ENCODE measurements at places on chromosomes 12 and 14. TPM values are rescaled to one million over a fixed set of nuclear protein-coding genes. Genes with fewer than 3 reads are reported as not detected.
A peak's percentile ranks its signal among the peaks of the same experiment; 100 is the strongest.

DNA sequence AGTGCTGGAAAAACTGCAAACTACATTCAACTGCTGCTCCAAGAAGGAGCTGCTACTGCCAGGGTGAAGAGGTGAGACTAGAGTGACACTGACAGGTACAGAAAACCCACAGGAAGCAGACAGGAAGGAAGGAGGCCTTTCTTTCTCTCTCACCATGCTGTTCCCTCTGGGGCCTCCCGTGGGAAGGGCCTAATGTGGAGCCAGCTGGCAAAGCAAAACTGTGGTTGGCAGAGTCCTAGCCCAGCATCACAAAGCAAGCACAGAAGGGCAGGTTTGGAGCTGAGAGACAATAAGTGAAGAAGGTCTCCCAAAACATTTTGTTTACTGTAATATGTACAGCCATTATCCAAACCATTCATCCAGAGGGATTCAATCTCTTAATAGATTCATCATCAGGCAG lies 122.5 kb upstream of the MAX start:
- DNase-seq: no peak

DNA sequence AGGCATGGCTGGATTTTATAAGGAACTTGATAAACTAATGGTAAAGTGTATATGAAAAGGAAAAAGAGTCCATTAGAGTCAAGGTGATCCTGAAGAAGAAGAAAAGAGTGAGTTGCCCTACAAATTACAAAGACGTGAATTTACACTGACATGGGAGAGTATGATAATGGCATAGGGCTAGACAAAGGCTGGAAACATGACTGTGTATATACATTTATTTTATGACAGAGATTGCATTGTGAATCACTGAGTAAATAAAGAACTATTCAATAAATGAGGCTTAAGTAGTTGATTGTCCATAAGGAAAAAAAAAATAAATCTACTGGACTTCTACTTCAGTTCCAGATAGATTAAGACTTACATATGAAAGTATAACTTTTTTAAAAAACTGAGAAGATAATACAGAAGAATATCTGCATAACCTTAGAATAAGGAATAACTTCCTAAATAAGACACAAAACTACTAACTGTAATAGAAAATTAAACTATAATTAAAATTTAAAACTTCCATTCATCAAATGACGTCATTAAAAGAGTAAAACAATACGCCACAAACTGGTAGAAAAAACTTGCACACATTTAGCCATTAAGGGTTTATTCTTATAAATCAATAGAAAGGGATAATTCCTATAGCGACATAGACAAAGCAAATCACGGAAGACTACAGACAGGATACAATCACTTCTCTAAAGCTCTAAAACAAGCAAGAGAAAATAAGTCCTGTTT lies 278.5 kb downstream of the NOVA1 start:
- DNase-seq: no peak

- no peak for DNase-seq
These were observed 58.7 kb downstream of the KTN1 start for GRCh38 chr14:55638665-55639064.

DNA sequence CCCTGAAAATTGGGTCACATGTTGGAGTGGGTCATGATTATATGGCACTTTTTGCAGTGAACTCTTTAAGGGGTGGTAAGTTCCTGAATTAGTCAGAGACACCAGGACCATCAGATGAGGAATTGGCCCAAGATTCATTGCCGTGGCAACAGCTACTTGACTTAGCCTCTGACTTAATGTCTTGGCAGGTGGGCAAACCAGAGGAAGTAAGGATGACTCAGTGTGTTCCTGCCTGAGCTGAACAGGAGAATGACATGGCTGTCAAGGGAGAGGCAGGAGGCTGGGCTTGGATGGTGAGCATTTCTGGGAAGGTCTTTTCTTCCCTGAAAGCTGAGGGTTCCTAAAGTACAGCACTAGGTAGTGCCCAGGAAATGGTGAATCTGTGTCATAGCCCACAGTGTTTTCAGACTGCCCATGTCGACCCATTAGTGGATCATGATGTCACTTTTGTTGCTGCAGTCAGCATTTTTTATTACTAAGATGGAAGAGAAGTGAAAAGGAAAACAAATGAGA lies 170.1 kb upstream of the PWP1 start:
- DNase-seq: no peak

DNA sequence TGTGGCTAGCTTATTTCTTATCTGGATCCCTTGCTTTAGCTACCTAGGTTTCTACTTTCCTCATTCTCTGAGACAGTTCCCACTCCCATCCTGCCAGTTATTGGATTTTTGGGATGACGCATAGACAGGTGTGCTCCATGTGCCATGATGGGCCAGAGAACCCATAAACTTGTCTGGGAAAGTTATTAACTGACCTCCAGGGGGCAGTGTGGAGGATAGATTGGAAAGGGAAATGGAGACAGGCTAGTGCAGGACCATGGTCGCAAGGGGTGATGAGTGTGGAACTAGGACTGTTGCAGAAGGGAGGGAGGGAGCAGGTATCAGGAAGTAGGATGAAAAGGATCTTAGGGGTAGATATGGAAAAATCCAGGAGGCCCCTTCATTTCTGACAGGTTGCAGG lies 80.3 kb downstream of the ESRRB start:
- DNase-seq: no peak

DNA sequence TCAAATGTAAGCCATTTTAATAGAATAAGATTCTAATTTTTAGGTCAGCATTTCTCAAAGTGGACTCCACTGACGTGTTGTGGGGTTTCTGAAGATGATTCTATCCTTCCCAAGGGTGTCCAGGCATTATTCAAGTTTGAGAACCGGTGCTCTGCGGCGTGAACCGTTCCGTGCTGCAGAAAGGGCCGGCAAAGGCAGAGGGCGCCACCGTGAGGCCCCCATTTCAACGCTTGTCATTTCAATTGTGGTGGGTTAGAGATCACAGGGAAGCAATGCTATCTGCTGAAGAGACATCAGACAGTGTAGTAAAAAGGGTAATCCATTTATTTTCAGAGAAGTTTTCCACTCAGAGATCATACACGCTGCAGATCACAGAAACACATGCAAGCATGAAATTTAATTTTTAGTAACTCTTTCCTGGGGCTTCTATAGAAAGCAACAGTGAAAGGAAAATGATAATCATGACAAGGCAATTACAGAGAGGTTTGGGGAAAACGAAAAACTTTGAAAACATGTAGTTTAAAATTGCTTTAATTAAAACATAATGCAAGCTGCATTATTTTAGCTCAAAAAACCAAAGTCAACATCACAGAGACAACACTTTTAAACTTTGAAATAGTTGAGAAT lies 201.7 kb downstream of the EXOC5 start:
- DNase-seq: no peak

DNA sequence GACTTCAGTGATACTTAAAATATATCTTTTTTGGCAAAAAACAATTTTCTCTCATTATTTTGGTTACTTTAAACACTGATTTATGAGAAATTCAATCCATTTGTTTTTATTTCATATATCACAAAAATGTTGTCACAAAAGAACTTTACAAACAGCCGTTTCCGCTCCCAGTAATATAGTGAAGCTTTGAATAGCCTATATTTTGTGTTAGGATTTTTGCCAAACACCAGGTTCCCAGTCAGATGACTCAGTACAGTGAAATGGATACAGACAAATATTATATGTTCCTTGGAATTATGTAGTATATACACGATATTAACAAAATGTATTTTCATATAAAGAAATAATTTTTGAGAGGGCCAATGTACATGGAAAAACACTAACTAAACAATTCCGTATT lies 411.1 kb downstream of the CCER1 start:
- no peak for DNase-seq

GRCh38 chr12:76530516-76530915 lies 29.1 kb downstream of the OSBPL8 start:
- DNase-seq: no peak

DNA sequence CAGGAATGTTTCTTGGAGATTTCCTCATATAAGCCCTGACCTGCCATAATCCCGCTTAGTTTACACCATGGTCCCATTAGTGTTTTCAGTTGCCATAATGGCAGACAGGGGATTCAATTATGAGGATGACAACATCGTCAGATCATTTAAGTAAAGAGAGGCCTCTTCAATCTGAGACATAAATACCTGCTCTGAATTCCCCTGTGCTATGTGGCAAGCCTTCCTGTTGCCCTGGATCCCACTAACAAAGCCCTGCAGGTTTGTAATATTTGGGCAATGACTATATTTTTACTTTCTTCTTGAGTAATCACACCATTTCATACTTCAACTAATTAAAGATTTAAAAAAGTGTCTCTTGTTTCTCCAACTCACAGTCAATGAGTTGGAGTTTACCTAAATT lies 108.9 kb downstream of the TRAFD1 start:
- DNase-seq: no peak

GRCh38 chr12:77973579-77973978 lies 142.9 kb downstream of the NAV3 start:
- no peak for DNase-seq

GRCh38 chr12:10392394-10392930 lies 2.6 kb upstream of the KLRK1 start:
- peak; percentile 56 for DNase-seq

- no peak for DNase-seq
These were observed 13.5 kb upstream of the GOLGA5 start for GRCh38 chr14:92780444-92781232.

DNA sequence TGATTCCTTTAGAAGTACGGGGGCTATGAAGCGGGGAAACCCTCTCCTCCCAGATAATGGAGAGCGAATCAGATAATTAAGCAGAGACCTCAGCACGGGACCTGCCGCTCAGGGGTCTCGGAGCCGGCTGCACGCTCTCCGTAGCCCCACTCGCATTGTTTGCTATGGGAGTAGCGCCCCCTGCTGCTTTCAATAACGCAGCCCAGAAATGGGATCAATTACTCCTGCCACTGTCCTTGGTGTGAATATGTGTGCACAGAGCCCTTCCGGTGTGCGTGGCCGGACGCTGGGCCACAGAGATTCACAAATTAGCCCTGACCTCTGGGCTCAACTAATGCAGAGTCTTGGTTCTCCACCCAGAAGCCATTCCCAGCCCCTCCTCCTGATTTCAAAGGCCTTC lies 76.4 kb upstream of the TMEM132C start:
- no peak for DNase-seq

- DNase-seq: no peak
These were observed 454.1 kb upstream of the MDGA2 start for GRCh38 chr14:48129472-48129871.

GRCh38 chr12:109705291-109705690 lies 8.3 kb upstream of the FAM222A start:
- DNase-seq: no peak

DNA sequence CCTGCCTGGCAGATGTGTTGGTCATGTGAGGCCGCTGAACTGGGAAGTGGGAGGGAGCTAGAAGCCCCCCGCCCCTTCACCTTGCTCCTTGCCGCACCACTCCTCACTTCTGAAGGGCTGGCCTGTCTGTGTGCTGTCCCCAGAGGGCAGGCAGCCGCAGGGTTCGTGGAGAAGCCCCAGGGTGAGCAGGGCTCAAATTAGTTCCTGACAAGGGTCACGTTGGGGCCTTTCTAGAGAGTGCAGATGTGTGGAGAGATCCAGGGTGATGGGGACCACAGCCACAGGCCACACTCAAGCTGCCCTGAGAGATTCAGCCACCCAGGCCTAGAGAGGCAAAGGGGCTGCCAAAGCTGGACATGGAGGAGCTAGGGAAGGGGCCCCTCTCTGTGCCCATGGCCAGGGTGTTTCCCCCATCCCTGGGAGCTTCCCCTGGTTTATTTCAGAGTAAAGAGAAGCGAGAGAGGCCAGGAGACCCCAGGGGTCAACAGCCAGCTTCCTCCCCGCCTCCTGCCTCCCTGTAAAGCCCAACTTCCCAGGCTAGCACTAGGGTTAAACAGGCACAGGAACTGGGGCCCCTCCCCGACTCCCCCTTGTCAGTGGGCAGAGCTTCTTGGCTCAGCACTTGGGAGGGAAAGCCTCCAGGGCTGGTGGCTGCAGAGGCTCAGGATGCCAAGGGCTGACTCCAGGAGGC lies 16.2 kb downstream of the SLC25A29 start:
- DNase-seq: no peak

DNA sequence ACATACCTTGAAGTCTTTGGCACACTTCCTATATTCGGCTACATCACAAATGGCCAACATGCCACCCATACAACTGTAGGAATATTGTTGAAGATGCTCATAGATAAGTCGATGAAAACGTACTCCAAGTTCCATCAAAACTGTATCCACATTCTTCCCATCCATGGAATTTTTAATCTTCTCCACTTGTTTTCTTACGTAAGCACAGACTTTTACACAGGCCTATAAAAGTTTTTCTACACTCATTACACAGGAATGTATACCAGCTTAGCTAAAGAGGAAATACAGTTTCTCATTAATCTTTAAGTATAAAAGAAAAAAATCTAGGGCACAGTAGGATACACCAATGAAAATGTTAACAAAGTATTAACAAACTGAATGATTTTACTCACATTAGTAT lies 59.1 kb downstream of the EXOC5 start:
- no peak for DNase-seq

DNA sequence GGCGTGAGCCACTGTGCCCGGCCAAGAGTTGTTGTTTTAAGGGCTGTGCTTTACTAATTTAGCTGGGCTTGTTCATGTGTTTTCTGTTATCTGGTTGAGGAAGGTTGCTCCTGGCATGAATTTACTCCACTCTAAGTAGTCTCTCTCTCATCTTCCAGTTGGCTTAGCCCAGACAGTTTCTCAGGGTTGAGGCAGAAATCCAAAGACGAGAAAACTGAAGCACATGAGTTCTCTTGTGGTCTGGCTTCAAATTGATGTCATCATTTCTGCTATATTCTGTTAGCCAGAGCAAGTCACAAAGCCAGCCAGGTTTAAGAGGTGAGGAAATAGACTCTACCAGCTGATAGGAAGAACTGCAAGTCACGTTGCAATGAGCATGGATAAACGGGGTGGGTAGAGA lies 57.9 kb downstream of the E2F7 start:
- no peak for DNase-seq

- no peak for DNase-seq
These were observed 46.1 kb upstream of the PTPRO start for GRCh38 chr12:15276088-15276698.

- DNase-seq: no peak
These were observed 204.5 kb downstream of the MON2 start for GRCh38 chr12:62670986-62671720.

KRT72 gene
- polyA plus RNA-seq: 0.38 TPM

WNT1 gene
- not detected for polyA plus RNA-seq

TAS2R31 gene
- 2.1 TPM for polyA plus RNA-seq

KERA gene
- 0.22 TPM for polyA plus RNA-seq

ARL1 gene
- 116 TPM for polyA plus RNA-seq

PMEL gene
- polyA plus RNA-seq: 2.2 TPM

IL31 gene
- not detected for polyA plus RNA-seq
